ENCODE measurements at places on chromosomes 7 and 10.

- no peak for DNase-seq
Measured at GRCh38 chr7:123845823-123846216, 851 bp downstream of the HYAL4 start.

- DNase-seq = no peak
Measured at GRCh38 chr10:60863796-60864195, 80.2 kb downstream of the RHOBTB1 start.

DNA sequence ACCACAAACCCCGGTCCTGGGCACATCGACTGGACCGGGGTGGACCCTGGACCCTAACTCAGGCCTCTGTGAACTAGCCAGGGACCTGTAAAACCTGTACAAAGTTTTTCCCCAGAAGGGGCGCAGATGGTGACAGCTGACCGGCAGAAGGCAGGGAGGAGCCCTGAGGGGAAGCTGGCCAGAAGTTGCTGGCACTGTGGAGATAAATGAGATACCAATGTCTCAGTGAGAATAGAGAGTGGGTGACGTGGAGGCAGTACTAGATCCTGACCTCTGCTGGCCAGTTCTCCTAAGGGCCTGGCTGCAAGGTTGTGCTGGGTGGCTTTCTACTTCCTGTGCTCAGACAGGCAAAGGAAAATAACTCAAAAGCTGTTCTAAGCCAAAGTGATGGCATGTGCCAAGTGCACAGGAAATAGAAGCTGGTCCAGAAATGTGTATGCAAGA lies 10.6 kb upstream of the TSPAN14 start:
- DNase-seq = no peak

DNA sequence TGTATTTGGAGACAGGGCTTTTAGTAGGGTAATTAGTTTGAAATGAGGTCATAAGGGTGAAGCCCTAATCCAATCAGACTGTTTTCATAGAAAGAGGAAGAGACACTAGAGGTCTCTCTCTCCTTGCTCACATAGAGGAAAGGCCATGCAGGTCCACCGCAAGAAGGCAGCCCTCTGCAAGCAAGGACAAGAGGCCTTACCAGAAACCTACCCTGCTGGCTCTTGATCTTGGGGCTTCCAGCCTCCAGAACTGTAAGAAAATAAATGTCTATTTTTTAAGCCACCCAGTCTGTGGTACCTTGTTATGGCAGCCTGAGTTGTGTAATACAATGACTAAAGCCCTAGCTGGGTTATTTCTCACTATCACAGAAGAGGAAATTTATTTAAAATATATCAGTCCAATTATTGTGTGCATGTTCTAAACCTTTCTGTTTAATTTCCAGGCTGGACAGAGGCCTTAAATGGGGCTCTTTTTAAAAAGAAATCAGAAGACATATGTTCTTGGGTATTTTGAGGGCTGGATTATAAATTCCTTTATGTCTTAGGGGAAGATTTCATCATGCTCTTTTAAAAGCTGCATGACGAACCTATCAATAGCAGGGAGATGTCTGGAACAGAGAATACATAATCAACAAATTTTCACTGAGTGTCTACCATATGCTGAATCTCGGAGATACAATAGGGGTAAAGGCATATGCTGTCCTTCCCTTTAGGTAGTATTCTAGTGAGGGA lies 12.9 kb upstream of the TMEM26 start:
- DNase-seq = no peak

DNA sequence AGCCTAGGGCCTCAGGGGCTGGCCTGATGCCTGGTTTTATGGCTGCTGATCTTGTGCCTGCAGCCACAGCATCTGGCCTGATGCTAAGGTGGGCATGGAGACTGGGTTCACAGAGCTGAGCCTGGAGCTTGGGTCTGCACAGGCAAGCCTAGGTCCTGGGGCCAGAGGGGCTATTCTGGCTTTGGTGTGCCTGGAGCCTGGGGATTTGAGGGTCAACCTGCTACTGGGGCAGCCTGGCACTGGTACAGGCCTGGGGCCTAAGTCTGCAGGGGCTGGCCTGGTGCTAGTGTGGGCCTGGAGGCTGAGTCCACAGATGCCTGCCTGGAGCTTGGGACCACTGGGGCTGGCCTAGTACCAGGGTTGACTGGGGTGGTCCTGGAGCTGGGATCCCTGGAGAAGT lies 481.8 kb upstream of the GHITM start:
- DNase-seq = no peak

DNA sequence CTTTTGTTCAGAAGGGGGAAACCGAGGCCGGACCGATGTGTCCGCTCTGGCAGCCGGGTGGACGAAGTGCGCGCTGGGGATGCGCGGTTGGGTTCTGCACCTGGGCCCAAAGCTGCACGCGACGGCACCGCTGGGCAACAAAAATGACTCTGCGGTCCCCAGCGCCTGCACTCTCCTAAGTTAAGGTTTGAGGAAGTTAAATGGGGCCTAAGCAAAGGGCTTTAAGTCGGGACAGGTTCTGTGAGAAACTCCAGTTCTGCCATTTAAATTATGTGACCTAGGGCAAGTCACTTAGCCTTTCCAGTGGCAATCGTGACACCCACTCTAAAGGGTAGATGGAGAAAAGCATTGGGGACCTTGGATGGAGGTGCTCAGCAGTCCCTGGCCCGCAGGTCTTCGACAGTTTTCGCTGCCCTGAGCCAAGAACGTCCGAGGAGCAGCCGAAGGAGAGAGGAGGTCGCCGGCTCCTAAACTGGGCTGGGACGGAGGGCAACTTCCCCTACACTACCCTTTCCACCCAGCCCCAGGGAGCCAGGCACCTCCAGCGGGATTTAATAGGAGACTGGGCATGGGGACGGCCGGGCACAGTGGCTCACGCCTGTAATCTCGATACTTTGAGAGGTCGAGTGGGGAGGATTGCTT lies 534 bp upstream of the ACBD5 start:
- peak; percentile 75 for DNase-seq

GRCh38 chr7:44847920-44848634 lies at the start of gene H2AZ2:
TSS of gene H2AZ2 (minus strand) at chr7:44848087. CDS start at chr7:44847971, 116 bp downstream.
- peak; percentile 100 for DNase-seq

- DNase-seq = no peak
Measured at GRCh38 chr10:131806646-131807317, 94.0 kb upstream of the PPP2R2D start.

DNA sequence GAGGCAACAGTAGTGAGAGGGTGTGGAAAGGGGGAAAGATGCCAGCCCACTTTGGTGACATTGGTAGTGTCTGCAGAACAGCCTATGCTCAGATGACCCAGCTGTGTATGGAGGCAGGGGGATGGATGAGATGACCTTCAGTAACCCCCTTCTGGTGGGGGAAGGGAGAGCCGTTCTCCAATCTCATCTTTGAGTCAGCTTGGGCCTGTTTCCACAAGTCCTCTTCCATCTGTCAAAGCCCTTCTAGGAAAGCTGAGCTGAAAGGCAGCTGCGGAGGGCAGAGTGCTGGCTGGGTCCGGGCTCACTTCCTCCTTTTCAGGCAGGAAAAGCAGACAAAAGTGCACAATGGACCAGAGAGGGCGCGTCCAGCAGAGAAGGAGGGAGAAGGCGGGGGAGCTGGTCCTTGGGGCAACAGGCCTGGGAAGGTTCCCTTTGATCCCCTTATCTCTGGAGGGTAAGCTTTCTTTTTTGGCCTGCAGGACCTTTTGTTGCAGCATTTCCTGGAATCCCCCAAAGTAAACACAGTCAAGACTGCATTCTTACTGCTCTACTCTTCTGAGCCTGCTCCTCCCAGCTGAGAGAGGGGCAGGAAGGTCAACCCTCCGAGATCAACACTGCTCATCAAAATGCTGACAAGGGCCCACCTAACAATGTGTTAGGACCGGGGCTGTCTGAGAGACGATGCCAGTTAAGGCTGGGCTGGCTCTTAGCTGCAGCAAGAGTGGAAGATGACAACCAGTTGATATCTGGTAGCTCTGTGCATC lies 1.2 kb upstream of the LRMDA start:
- DNase-seq = no peak

- no peak for DNase-seq
Measured at GRCh38 chr7:82615527-82615926, 171.9 kb upstream of the CACNA2D1 start.

GRCh38 chr7:45977256-45977780 lies 56.2 kb upstream of the IGFBP3 start:
- DNase-seq = no peak

DNA sequence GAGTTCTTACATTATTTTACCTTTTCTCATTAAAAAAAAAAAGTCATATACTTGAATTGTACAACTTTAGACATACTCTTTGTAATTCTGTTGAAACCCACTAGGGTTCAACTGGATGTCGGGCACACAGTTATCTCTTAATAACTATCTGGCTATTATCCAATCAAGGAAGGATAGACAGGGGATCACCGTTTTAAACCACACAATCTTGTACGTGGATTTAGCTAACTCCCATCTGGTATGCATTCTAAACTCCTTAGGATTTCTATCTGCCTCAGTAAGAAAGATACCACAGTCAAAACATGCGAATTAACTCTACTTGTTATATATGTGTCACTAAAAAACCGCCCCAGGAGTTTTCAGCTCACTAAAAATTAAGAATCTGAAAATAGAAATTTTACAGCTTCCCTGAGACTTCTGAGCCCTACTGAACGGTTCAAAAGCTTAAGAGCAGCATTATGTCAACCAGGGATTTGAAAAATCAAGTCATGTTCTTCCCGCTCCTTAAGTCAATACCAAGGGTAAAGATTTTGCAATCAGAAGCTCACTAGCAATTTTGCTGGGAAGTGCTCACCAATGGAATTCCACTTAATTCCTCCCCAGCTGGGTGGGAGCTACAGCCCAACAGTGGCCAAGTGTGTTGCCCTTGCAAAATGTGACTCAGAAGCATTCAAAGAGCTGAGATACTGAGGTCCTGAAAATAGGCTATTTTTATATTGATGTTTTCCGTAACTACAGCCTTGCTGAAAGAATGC lies 267.0 kb downstream of the FRMD4A start:
- DNase-seq = no peak

GRCh38 chr10:78866731-78867554 lies 201.8 kb upstream of the ZMIZ1 start:
- DNase-seq = peak; percentile 0

GRCh38 chr7:143401265-143401664 lies 7.4 kb downstream of the EPHA1 start:
- no peak for DNase-seq

GRCh38 chr7:24441314-24442027 lies 131.8 kb upstream of the PALS2 start:
- no peak for DNase-seq

DNA sequence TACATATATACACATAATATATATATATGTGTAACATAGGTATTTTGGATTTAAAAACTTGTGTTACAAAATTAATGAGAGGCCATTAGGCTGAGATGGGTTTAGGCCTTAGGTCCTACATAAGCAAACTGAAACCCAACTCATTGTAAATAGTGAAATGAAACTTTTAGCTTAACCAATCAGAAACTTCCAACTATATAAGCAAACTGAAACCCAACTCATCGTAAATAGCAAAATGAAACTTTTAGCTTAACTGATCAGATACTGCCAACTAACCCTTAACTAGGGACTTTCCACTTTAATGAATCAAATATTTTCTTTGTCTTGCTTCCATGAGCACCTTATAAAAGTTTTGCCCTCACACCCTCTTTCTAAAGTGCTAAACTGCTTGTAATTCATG lies 17.3 kb upstream of the SAMD9L start:
- no peak for DNase-seq

DNA sequence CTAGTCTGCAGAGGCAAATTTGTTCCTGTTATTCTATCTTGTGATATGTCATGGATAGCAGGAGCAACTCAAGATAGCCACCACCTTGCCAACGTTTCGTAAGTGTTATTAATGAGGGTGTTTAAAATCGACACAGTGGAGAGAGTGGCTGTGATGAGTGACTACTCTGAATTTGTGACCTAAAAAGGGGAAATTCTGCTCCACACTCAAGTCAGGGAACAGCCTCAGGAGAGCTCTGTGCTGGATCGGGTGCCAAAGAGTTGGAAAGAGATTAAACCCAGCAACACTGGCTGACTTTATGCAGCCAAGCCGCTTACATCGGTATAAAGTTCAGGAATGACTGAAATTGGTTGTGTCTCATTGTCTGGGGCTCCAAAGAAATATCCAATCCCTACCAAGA lies 9.5 kb downstream of the TACC2 start:
- no peak for DNase-seq

DNA sequence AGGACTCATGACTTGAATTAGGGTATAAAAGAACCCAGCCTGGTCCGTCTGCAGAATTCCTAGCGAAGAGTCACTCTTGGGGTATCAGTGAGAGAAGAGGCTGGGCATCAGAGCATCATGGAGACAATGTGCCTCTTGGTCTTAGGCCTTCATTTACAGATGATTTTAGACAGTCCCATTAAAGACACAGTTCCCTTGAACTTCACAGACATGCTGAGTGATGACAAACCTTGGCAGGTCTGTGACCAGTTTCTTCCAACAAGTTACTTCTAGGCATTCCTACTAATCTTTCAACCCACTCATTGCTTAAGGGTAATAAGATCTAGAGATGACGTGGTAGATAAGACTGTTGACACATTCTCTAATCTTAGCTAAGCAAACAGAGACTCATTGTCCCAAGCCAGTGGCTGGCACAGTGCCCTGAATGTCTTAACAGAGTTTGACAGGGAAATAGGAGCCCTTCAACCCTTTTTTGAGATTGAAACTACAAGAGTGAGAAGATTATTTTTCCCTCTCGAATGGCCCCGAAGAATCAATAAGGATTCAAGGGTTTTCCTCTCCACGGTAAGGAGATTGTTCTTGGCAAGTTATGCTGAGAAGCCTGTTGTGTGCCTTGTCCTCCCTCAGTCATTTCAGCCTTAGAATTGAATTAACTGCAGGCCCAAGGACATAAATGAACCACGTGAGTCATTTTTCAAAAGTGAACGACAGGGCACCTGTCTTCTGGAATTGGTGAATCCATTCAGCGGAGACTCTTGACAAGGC lies 281.1 kb downstream of the CCDC3 start:
- DNase-seq = no peak

DNA sequence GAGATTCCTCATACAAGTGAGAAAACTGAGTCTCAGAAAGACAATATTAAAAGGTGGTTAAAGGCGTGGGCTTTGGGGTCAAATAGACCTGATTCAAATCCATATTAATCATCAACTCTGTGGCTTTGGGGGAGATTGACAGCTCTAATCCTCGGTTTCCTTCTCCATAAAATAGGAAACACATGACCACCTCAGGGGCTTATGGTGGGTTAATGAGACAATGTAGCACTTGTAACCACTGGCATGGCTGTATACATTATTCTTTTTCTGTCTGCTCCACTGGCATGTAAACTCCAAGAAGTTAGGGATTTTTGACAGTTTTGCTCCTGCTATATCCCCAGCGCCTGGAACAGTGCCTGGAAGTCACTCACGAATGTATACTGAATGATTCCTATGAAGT lies 120.8 kb upstream of the GAD2 start:
- DNase-seq = no peak

GRCh38 chr10:76871697-76872295 lies 765.8 kb downstream of the KCNMA1 start:
- DNase-seq = no peak

GRCh38 chr10:24213881-24214280 lies 4.9 kb downstream of the KIAA1217 start:
- no peak for DNase-seq

- DNase-seq = peak; percentile 48
Measured at GRCh38 chr7:98613601-98614425, 3.3 kb upstream of the NPTX2 start.

DNA sequence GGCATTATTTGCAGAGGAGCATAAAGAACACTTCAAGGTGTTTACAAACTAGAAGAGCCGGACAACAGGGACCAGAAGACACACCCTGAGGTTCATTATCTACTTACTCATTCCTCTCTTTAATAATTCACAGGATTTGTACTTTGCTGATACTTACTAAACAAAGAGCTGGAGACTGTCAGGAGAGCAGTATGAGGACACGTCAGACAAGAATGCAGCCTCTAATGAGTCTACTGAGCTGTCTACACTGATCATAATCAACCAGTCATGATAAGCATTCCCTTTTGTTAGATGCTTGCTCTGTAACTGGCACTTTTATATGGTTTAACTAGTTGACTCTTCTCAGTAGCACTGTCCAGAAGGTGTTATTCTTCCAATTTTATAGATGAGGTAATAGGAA lies 243.3 kb upstream of the CDC14C start:
- DNase-seq = peak; percentile 70
